A673 (cell line): ENCODE measurements at places on chromosomes 1 and 21. TPM values are rescaled to one million over a fixed set of nuclear protein-coding genes. Genes with fewer than 3 reads are reported as not detected.

GBP2 gene
- total RNA-seq = 4.4 and 4.5 TPM in 2 replicates

GRCh38 chr1:160429125-160429561 is 28.8 kb downstream of the VANGL2 start:
- H3K4me1 ChIP-seq = no peaks in the 10 kb centered on the region
- H3K27ac ChIP-seq = no peak overlapping the region
- peaks cover 3% of the 10 kb centered on the region for H3K36me3 ChIP-seq
- H3K27me3 ChIP-seq = no peaks in the 10 kb centered on the region

DNA sequence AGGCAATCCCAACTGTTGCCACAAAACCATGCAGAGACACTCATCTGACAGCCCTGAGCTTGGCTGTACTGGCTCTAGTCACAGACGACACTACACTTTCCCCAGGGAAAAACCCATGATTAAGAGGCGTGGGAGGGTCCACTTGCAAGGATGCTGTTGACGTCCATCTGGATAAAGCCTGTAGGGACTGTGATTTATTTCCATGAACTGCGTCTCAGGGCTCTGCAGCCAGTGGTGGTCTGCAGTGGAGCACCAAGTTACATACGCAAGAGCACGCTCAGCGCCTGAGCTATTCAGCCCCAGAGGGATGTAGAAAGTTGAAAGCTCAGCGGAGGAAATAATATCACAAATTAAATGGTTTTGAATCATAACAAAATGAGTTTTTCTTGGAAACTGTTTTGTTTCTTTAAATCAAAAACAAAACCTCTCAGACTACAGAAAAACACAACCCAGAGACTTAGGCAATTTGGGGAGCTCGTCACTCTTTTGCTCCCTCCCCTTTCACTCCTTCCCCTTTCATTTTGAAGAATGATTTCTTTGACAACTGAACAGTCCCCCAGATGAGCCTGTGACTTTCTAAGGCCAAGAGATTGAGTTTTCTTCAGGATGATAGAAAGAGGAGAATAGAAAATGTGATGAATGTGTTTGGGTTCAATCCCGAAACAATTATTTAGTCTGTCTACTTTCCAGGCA is 71.2 kb downstream of the NGF start:
- H3K4me1 ChIP-seq = peaks cover 10% of the 10 kb centered on the region
- H3K36me3 ChIP-seq = no peaks in the 10 kb centered on the region
- H3K27ac ChIP-seq = no peak overlapping the region
- H3K27me3 ChIP-seq = no peaks in the 10 kb centered on the region
- DNase-seq = no peak

CELA3B gene
- total RNA-seq = not detected in 2 replicates

DNA sequence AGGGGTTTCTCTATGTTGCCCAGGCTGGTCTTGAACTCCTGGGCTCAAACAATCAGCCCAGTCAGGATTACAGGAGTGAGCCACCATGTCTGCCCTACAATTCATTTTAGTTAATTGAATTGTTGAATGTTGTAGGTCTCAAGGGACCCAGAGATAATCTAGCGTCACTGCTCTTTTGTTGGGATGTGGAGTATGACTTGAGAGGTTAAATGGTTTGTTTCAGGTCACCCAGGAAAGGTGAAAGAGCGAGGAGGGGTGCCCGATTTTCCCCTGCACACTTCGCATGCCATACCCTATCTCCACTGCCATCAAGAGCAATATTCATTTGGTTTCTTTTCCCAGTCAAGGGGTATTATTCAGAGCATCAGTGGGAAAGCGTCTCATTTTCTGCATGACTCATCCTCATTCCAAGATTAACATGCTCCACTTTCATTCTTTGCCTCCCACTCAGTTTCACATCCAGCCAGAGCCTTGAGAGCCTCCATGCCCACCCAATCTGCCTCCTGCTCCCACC is 13.1 kb upstream of the SLC30A1 start:
- H3K4me1 ChIP-seq = peaks cover 3% of the 10 kb centered on the region
- H3K27ac ChIP-seq = no peak overlapping the region
- peak; percentile 80 for DNase-seq
- H3K27me3 ChIP-seq = no peaks in the 10 kb centered on the region
- no peaks in the 10 kb centered on the region for H3K36me3 ChIP-seq
- H3K4me3 ChIP-seq = no peak overlapping the region

DNA sequence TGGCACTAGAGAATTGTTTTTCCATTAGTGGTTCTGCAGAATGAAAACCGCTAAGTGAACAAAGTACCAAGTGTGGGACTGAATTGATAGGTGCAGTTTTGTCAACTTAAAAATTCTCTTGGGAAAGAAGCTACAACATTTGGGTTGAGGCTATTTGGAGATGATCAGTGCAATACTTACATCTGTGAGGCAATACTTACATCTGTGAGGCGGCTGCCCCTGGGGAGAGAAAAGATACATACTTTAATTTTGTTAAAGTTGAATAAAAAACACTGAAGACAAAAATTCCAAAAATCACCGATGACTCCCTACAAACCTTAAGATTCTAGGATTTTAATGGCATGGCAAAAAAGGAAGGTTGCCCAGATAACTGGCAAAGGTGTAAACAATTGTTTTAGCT is 1.7 kb downstream of the CFAP410 start:
- no peaks in the 10 kb centered on the region for H3K27me3 ChIP-seq
- H3K4me3 ChIP-seq = no peak overlapping the region
- DNase-seq = no peak
- no peaks in the 10 kb centered on the region for H3K36me3 ChIP-seq

DNA sequence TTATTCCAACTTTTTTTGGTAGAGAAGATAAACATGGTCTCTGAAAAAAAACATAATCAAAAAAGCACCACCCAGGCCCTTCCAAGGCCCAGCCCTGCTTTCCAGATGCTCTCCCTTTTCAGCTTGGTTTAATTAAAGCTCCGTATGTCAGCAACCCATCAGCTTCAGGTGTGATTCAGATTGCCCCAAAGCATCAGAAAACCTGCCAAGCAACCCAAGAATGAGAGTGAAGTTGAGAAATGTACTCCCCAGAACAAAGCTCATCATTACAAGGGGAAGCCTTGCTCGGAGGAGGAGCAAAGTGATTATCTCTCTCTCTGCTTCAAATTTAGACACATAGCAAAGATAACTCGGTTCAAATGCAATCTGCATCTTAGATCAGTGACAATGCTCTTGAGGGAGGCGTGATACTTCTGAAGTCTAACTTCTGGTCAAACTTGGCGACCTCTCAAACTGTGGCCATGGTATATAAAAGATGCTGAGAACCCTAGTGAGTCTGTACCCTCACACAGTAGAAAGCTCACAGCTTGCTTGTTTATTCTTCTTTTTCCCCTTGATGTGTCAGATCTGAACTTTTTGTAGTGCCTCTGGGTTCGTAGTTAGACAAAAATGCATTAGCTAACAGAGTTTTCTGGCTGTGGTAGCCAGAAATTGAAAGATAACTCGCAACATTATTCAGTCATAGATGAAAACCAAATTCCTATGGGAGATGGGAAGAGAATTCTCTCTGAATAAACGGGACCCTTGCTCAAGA is 63.3 kb upstream of the ZC3H11B start:
- H3K27ac ChIP-seq = no peak overlapping the region
- no peaks in the 10 kb centered on the region for H3K4me1 ChIP-seq
- no peak for DNase-seq
- peaks cover 64% of the 10 kb centered on the region for H3K27me3 ChIP-seq
- no peak overlapping the region for H3K4me3 ChIP-seq
- no peaks in the 10 kb centered on the region for H3K36me3 ChIP-seq

DNA sequence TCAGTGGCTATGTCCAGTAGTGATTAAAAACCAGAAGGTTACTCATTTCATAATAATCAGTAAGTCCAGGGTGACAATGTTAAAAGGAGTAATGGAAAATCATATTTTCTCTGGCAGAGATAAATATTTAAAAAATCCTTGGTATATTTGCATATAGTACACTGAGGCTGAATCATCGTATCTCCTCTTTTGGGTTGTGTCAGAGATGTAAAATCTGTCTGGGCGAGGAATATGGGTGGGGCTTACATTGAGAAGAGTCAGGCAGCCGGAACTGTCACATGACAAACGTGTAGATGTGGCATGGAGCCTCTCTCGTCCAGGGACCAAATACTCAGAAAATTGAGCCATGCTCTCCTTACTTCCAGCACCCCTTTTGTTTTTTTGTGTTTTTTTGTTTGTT is 120.9 kb downstream of the FMN2 start:
- no peak overlapping the region for H3K4me3 ChIP-seq
- no peak for DNase-seq
- H3K27ac ChIP-seq = no peak overlapping the region
- no peaks in the 10 kb centered on the region for H3K36me3 ChIP-seq

- H3K4me1 ChIP-seq = peaks cover 11% of the 10 kb centered on the region
- H3K27me3 ChIP-seq = no peaks in the 10 kb centered on the region
- H3K4me3 ChIP-seq = no peak overlapping the region
- no peak for DNase-seq
- no peaks in the 10 kb centered on the region for H3K36me3 ChIP-seq
Measured at GRCh38 chr1:5996641-5997270, 4.5 kb upstream of the NPHP4 start.

GRCh38 chr1:46603481-46603857 is 599 bp downstream of the MKNK1 start:
- H3K4me3 ChIP-seq = peak overlapping the region; percentile 95
- H3K36me3 ChIP-seq = no peaks in the 10 kb centered on the region
- H3K27me3 ChIP-seq = no peaks in the 10 kb centered on the region
- H3K4me1 ChIP-seq = peaks cover 3% of the 10 kb centered on the region

GRCh38 chr1:2468041-2468472 is 8.0 kb upstream of the PLCH2 start:
- no peak overlapping the region for H3K27ac ChIP-seq
- no peaks in the 10 kb centered on the region for H3K4me1 ChIP-seq
- peak; percentile 36 for DNase-seq
- no peak overlapping the region for H3K4me3 ChIP-seq

DNA sequence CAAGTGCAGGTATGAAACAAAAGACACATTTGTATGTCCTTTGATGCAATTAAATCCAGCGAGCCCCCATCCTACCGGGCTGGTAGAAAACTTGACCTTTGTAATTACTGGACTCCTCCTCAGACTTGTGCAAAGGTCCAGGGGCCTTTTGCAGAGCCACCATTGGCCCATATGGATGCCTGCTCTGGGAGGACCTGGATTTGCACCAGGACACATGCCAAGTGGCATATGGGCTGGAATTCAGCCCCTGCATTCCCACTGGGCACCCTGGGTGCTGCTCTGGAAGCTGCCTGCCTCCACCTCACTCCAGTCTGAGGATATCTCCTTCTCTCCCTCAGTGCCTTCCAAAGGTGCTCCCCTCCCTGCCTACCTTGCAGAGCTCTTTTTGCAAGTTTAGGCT is 36.0 kb downstream of the LACTBL1 start:
- H3K27ac ChIP-seq = no peak overlapping the region
- no peaks in the 10 kb centered on the region for H3K27me3 ChIP-seq
- DNase-seq = no peak

GRCh38 chr1:93712741-93713140 is 31.1 kb upstream of the BCAR3 start:
- no peaks in the 10 kb centered on the region for H3K4me1 ChIP-seq
- no peaks in the 10 kb centered on the region for H3K27me3 ChIP-seq
- H3K4me3 ChIP-seq = no peak overlapping the region
- no peak overlapping the region for H3K27ac ChIP-seq
- DNase-seq = no peak

- no peaks in the 10 kb centered on the region for H3K36me3 ChIP-seq
- peak; percentile 11 for DNase-seq
- no peak overlapping the region for H3K4me3 ChIP-seq
- no peak overlapping the region for H3K27ac ChIP-seq
- H3K4me1 ChIP-seq = no peaks in the 10 kb centered on the region
- H3K27me3 ChIP-seq = peaks cover 39% of the 10 kb centered on the region
Measured at GRCh38 chr1:245605480-245606156, 450.8 kb downstream of the KIF26B start.

GRCh38 chr1:3881193-3881480 is 18.9 kb downstream of the C1orf174 start:
- DNase-seq = no peak
- no peaks in the 10 kb centered on the region for H3K4me1 ChIP-seq
- H3K36me3 ChIP-seq = peaks cover 4% of the 10 kb centered on the region
- H3K4me3 ChIP-seq = no peak overlapping the region
- H3K27me3 ChIP-seq = no peaks in the 10 kb centered on the region

ILDR2 gene
- total RNA-seq = not detected in 2 replicates

GRCh38 chr1:215625949-215626348 is 58.8 kb downstream of the KCTD3 start:
- no peak overlapping the region for H3K4me3 ChIP-seq
- H3K4me1 ChIP-seq = peaks cover under 1% of the 10 kb centered on the region
- no peaks in the 10 kb centered on the region for H3K27me3 ChIP-seq
- no peaks in the 10 kb centered on the region for H3K36me3 ChIP-seq
- H3K27ac ChIP-seq = no peak overlapping the region
- no peak for DNase-seq

DNA sequence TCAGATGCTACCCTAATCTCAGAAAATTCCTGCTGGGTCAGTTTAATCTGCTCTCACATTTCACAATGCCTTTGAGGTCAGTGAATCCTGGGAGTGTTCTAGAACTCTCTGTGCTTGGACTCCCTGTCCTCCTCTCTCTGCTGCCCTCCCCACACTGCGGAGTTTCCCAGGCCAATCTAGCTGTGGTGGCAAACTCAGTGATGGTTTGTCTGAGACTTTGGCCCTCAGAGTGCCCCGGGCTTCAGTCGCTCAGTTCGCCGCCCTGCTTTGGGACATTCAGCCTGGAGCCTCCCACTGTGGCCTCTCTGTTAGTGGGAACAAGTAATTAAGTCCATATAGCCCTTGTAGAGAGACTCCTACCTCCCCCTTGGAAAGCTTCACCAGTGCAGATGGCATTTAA is 7.1 kb downstream of the C1orf226 start:
- no peaks in the 10 kb centered on the region for H3K27me3 ChIP-seq
- H3K27ac ChIP-seq = peak overlapping the region; percentile 99
- no peak overlapping the region for H3K4me3 ChIP-seq
- peaks cover 3% of the 10 kb centered on the region for H3K36me3 ChIP-seq
- no peak for DNase-seq
- H3K4me1 ChIP-seq = peaks cover 69% of the 10 kb centered on the region

MAP1LC3C gene
- total RNA-seq = not detected in 2 replicates

- H3K27me3 ChIP-seq = no peaks in the 10 kb centered on the region
- no peaks in the 10 kb centered on the region for H3K36me3 ChIP-seq
- H3K4me1 ChIP-seq = peaks cover 8% of the 10 kb centered on the region
- no peak overlapping the region for H3K4me3 ChIP-seq
- no peak overlapping the region for H3K27ac ChIP-seq
- peak; percentile 81 for DNase-seq
Measured at GRCh38 chr1:105838071-105838470, 1218.4 kb upstream of the PRMT6 start.

SAMD13 gene
- 1.2 and 1.6 TPM in 2 replicates for total RNA-seq

GRCh38 chr1:226475142-226475511 is 67.2 kb upstream of the PARP1 start:
- H3K27ac ChIP-seq = peak overlapping the region; percentile 31
- H3K4me1 ChIP-seq = peaks cover 39% of the 10 kb centered on the region
- peak; percentile 91 for DNase-seq
- H3K36me3 ChIP-seq = no peaks in the 10 kb centered on the region
- no peaks in the 10 kb centered on the region for H3K27me3 ChIP-seq

- no peak for DNase-seq
- no peaks in the 10 kb centered on the region for H3K4me1 ChIP-seq
- H3K4me3 ChIP-seq = no peak overlapping the region
- no peak overlapping the region for H3K27ac ChIP-seq
Measured at GRCh38 chr1:31102501-31102950, 37.0 kb upstream of the PUM1 start.

- H3K4me3 ChIP-seq = no peak overlapping the region
- no peaks in the 10 kb centered on the region for H3K27me3 ChIP-seq
- H3K4me1 ChIP-seq = no peaks in the 10 kb centered on the region
- no peaks in the 10 kb centered on the region for H3K36me3 ChIP-seq
- no peak for DNase-seq
Measured at GRCh38 chr1:6099297-6099696, 53.6 kb downstream of the KCNAB2 start.

LCE1B gene
- not detected in 2 replicates for total RNA-seq

- peaks cover 9% of the 10 kb centered on the region for H3K4me1 ChIP-seq
- H3K4me3 ChIP-seq = no peak overlapping the region
- H3K27ac ChIP-seq = no peak overlapping the region
- H3K36me3 ChIP-seq = no peaks in the 10 kb centered on the region
Measured at GRCh38 chr1:30818568-30819243, 61.1 kb upstream of the LAPTM5 start.

ITGB2 gene
- total RNA-seq = 5.0 and 7.4 TPM in 2 replicates
